Activated CD4-positive, alpha-beta memory T cell treated with anti-CD3 and anti-CD28 coated beads for 36 hours (primary cell): ENCODE measurements at places on chromosomes 7 and 10. TPM values are rescaled to one million over a fixed set of nuclear protein-coding genes. Genes with fewer than 3 reads are reported as not detected.

Gene FRAT1
- 2.1 TPM for total RNA-seq

DNA sequence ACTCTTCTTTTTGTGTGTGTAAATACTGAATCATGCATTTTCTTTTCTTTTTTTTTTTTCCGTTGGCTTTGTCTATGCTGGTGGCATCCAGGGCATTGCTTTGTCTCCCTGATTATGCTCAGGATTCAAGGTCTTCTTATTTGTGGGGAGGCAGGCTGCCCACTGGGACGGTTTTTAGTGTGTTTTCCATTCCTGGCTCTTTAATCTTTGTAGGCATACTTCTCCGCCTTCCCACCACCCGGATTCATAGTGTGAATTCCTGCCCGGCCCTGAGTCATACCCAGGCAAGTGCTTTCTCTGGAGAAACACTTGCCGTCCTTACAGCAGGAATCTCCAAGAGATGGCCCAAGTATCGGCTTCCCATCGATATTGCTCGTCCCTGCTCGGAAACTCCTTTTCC lies 5.2 kb downstream of the ZNF655 start:
- DNase-seq = no peak

Gene TMEM178B
- total RNA-seq = 0.81 TPM

Gene ZNF32
- 13.5 TPM for total RNA-seq

Gene PLAC9
- not detected for total RNA-seq

DNA sequence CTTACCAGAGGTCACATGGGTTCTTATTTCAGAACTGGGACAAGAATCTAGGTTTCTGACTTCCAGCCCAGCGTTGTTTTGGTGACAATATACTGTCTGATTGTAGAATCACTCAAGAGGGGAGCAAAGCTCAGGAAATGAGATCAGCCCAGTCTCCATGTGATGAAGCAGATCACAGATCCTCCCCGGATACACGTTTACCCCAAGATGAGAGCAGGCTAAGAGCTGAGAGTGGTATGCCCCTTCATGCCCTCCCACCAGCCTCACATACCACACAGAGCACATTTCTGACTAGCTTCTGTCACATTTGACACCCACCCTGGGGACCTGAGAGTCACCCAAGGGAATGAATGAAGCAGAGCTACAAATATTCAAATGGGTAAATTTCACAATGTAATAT lies 27.1 kb upstream of the PRKCQ start:
- peak; percentile 80 for DNase-seq

DNA sequence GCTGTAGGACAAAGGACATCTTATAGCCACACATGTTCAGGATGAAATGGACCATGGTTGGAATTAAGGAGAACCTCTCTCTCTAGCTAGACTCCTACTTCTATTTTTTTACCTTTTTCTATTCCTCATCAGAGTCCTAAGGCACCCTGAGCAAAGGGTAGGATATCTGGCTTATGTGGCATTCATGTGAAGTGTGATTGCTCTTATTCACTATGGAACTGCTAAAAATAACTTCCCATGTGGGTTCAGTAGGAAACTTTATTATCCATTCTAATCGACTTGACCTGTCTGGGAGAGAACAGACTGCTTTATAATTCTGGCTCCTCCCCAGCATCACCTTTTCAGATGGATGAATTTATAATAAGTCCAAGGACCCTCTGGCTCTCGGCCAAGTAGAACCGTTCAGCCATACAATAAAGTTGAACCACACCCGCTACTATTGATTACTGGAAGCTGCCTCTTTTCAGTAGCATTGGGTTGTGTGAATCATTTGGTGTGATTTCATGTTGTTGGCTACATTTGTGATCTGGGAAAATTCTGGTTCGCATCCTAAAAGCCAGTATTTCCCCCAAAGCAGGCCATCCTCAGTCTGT lies 117.5 kb downstream of the NRF1 start:
- no peak for DNase-seq

Gene SSC4D
- 0.87 TPM for total RNA-seq

Gene ANK3
- 21.2 TPM for total RNA-seq

GRCh38 chr10:127176649-127177048 lies 19.7 kb downstream of the INSYN2A start:
- no peak for DNase-seq

GRCh38 chr10:964988-965417 lies 23.2 kb upstream of the GTPBP4 start:
- no peak for DNase-seq

Gene OR2A42
- total RNA-seq = not detected

Gene NEUROD6
- total RNA-seq = not detected

Gene IL2RA
- 961 TPM for total RNA-seq

Gene SH2D4B
- total RNA-seq = not detected

DNA sequence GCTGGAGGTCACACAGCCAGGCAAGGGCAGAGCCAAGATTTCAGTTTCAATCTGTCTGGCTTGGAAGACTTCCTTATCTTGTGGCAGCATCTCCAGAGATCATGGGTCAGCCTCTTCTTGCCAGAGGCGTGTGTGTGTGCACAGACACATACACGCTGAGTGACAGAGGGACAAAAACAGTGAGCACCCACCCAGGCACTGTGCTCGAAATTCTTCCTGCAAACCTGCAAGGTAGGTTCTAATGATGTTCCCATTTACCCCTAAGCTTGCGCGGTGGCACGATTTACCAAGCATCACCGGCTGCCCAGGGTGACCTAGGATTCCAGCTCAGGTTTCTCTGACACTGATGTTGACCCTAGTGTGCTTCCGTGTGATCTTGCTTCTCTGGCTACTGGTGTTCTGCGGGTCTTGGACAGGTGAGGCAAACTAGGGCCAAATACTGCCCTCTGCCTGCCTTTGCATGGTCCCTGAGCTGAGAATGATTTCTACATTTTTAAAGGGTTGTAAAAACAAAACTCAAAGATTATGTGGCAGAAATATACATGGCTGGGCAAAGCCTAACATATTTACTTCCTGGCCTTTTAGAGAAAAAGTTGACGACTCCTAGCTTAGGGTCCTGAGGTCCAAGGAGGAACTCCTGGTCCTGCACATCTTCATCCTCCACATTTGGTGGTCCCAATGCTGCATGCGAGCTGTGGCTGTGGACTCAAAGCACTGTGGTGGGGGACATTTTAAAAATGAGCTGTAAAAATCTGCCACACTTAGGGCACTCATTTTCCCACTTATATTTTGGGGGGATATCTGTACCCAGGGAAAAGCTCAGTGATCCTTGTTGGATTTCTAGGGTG lies 268.5 kb downstream of the RPS24 start:
- no peak for DNase-seq

DNA sequence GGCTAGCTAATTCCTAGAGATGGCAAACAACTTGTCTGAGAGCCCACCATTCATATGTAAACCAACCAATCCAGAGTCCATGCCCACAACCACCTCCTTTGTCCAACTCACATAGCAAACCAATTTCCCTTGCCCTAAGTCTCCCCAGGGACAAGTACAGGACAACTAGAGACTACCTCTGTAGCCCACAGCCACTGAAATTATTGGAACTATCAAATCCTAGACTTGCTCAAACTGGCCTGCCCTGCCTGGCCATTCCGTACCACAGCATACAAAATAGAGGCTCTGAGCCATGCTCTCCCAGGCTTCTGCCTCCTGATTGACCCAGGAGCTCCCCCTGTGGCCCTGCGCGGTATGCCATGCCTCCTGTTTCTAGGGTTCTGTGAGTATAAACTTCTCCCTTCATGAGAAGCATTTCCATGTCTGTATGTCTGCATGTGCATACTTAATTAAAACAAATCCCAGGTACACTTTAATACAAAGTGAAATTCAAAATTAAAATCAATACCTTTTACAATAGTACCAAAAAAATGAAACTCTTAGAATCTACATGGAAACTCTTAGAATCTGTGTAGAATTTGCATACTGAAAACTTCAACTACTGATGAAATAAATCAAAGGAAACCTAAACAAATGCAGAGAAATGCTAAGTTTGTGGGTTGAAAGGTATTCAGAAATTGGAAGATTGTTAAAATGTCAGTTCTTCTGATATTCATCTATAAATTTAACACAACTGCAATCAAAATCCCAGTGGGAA lies 4.0 kb upstream of the HECW1 start:
- DNase-seq = peak; percentile 73

DNA sequence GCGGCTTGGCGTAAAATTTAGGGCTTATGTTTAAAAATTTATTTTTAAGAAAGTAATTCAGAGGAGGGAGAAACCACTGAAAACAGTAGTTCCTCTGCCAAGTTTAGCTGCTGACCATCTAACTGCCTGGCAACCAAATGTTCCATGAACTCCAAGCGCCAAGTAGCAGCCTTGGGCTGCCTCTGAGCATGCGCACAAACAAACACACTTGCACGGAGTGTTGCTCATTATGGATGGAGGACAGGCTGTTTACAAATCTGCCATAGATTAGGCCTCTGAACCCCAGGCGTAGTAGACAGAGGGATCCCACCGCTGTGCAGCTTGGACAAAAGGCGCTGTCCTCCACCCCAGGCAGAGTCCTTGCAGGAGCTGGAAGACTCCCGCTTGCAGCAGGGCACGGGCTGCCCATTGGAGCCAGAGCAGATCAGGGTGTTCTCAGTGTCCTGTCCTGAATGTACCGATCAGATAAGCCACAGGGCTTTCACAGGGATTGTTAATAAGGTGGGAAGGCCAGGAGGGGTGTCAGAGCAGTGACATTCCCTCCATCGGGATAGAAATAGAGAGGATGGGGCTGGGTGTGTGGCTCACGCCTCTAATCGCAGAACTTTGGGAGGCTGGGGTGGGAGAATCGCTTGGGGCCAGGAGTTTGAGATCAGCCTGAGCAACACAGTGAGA lies 47.7 kb upstream of the LYZL1 start:
- no peak for DNase-seq

- DNase-seq = no peak
These were observed 110.2 kb downstream of the CUL2 start for GRCh38 chr10:34979938-34980337.

Gene EIF4EBP2
- 27.5 TPM for total RNA-seq

DNA sequence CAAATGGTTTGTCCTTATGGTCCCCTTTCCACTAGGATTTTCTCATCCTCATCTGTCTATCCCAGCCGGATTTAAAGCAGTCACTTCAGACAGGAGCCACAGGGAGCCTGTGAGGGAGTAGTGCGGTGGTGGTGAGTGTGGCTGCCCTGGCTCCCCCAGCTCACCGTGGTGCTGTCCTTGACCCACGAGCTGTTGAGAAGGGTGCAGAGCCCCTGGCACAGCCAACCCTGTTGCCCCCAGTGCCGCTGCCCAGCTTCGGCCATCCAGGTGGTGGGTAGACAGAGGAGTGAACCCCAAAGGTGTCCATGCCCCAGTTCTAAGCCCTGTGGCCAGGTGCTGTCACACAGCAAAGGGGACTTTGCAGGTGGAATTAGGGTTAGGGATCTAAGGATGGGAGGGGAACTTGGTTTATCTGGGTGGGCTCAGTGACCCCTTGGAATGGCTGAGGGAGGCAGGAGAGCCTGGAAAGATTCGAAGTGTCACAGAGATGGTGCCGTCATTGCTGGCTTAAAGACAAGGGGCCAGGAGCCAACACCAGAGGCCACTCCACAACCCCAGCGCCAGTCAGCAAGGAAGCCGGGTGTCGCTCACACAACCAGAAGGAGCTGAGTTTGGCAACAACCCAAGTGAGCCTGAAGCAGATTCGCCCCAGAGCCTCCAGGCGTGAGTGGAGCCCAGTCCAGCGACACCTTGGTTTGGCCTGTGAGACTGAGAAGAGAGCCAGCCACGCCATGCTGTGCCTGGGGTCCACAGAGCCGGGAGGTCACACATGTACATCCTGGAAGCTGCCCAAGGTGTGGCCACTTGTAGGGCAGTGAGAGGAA lies 142.4 kb downstream of the ADCY1 start:
- no peak for DNase-seq

- DNase-seq = no peak
These were observed 119.9 kb downstream of the ADCYAP1R1 start for GRCh38 chr7:31171984-31172383.

Gene CCDC3
- 0.45 TPM for total RNA-seq

DNA sequence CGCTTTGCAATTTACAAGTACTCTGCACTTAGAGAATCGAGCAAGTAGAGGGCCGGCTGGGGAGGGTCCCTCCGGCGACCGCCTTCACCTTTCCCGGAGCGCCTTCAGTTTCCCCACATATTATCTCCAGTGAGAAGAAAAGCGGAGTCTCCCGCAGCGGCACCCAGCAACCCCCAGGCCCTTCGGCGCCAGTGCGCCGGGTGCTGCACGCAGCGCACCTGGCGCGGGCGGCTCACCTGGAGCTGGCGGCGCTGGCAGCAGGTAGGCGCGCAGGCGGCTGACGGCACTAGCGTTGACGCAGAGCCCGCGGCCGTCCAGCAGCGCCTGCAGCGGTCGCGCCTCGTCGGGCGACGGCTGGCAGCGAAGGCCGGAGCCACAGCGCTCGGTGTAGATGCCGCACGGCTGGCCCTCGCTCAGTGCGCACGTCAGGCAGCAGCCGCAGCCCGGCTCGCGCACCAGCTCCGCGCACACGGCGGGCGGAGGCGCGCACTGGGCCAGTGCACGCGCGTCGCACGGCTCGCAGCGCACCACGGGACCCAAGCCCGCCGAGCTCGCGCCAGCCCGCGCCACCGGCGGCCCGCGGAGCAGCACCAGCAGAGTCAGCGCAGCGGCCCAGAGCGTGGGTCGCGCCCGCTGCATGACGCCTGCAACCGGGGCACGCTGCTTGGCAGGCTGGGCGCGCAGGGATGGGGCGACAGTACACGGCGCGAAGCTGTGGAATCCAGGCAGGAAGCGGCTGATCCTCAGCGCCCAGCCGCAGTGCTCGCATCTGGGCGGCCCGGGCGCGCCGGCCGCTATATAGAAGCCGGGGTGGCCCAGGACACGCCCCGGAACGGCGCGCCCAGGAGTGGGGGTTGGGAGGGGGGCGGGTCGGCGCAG lies at the start of gene IGFBP3:
TSS of gene IGFBP3 (minus strand) at position 771 of the 879 bp plus-strand sequence. CDS start at position 639, 132 bp downstream.
- DNase-seq = peak; percentile 29

DNA sequence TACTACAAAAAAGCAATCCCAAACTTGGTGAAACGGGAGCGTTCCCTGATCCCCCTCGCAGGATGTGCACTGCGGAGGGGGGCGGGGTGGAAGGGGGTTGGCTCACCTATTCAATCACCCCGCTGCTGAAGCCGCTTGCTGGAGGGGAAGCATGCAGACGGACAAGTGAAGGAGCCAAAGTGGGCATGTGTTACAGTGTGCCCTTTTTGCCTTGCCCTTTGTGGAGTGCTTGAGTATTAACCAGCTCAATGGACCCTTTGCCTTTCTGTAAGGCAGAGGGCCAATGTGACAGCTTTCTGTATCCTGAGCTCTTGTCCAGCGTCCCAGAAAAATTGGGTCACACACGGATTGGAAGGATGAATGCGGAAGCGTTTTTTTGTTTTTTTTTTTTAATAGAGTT lies 348.9 kb upstream of the NPSR1 start:
- DNase-seq = no peak

Gene ASAH2B
- total RNA-seq = 3.5 TPM
